ENCODE measurements at places on chromosomes 1 and 21.

DNA sequence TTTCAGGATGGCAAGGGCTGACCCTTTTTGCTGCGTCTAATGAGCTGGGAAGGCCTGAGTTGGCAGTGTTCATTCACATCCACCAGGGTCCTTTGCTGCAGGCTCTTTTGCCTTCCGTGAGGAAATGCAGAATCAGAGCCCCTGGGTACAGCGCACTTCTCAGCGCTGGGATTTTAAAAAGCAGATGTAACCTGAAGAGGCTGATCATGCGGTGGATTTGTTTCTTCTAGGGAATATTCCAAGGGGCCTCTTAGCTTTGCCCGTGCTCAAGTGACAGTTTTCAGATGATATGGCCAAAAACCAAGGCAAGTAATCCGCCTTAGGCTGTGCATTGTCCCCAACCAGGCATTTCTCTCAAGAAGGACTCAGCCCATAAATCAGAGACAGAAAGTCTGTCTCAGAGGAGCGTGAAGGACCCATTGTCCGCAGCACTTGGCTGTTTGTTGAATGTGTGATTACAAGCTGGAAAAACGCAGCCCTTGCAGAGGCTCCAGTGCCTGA is 237.6 kb downstream of the PTPRC start:
- DNase-seq: no peak

GRCh38 chr1:56509713-56510641 is 69.4 kb downstream of the PLPP3 start:
- no peak for DNase-seq

DNA sequence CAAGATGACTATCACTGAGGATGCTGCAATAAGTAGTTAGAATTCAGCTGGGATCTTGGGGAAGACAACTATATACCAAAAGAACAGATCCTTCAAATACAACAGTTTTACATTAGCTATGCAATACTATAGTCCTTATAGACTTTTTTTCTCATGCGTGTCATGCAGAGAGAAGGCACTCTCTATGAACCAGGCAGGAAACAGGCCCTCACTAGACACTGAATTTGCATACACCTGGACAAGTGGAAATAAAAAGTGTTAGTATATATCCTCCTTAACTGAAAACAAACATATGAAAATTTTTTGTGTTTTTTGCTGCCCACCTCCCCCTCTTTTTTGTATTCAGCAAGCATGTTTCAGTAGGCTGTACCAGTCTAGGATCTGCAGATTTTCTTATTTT is 29.9 kb downstream of the TMCO1 start:
- no peak for DNase-seq

DNA sequence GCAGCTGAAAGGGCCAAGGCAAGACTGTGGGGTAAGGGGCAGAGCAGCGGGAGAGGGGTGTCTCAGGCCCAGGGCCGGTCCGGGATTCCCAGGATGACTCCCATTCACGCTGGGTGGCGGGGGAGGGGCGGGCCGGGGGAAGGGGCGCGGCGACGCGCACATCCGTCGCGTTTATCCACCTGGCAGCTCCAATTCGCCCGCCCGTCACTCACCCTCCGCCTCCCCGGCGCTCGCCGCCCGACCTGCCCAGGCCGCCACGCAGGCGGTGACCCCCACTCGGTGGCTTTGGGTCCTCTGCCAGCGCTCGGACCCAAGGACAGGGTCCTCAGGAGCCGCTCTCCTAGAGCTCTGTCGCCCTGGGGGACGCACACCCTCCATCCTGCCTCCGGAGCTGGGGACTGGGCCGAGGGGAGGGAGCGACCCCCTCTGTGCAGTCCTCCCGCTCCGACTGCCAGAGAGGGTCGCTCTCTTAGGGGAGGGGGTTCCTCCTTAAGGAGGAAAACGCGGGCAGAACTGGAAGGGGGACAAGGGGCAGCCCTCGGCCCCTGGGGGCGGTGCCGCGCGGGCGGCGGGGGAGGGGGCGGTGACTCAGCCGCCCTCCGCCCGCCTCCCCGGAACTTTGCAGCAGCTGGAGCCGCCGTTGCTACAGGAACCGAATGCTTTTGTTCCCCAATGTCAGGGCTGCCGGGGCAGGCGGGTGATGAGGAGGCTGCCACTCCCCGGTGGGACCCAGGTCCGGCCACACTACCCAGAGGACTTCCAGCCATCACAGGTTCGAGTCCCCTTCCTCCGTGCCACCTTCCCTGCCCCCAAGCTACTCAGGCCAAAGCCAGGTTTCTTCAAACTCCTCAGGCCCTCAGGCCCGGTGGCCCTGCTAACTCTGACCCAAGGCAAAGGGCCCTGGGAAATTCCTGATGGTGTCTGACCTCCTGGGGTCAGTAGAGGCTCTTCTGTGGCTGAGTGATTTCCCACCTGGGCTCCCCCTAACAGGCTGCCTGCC is 3.4 kb downstream of the ADGRB2 start:
- DNase-seq: peak; percentile 56

DNA sequence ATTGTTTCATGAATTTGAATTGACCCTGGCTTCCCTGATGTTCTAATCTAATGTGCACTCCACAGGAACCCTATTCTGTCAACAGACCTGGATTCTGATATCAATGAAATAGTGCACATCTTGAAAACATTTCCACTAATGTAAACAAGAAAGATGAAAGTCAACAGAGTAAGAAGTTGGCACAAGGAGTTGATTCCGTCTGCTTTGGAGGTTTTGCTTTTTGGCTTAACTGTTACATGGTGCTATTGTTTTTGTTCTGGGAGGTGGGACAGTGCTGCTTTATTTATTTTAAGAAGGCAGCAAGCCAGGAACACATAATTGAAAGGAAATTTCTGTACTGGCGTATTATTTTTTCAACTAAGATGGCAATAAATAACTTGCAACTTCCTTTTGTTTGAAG is 73.3 kb downstream of the LEPR start:
- DNase-seq: no peak

- DNase-seq: no peak
Measured at GRCh38 chr21:39012326-39013230, 170.7 kb downstream of the PSMG1 start.

GRCh38 chr1:161933592-161934588 is 89.8 kb downstream of the OLFML2B start:
- no peak for DNase-seq

GRCh38 chr1:237864338-237865244 is 26.1 kb downstream of the ZP4 start:
- DNase-seq: no peak

GRCh38 chr21:21631961-21632360 is 633.8 kb downstream of the NCAM2 start:
- DNase-seq: no peak

DNA sequence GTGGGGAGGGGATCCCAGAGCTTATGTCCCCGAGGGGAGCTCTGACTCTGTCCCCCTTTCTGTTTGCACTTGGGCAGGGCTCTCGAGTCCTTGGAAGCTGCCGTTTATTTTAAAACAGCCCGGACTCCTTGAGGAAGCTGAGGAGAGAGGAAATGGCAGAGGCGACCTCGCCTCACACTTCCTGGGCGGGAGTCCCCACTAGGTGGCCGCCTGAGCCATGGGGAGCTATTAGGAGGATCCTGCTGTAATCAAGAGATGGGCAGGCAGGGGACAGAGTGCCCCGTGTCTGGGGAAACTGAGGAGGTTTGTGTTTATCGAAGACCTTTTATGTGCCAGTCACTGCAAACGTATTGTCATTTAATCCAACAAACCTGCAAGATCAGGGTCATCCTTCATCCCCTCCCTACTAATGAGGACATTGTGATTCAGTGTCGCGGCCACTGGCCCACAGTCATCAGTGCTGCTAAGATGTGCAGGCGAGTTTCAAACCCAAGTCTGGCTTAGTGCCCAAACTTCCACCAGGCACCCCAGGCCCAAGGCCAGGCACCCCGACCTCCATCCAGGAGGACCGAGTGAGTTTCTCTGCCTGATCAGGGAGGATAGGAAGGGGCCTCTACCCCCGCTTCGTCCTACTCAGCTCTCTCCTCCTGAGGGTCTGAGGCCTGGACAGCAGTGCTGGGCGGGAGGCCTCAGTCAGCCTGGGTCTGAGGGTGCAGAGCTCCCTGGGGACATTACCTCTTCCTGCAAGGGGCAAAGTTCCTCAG is 316.9 kb upstream of the VAMP3 start:
- DNase-seq: no peak

GRCh38 chr1:55246896-55247295 is 31.7 kb upstream of the USP24 start:
- no peak for DNase-seq

DNA sequence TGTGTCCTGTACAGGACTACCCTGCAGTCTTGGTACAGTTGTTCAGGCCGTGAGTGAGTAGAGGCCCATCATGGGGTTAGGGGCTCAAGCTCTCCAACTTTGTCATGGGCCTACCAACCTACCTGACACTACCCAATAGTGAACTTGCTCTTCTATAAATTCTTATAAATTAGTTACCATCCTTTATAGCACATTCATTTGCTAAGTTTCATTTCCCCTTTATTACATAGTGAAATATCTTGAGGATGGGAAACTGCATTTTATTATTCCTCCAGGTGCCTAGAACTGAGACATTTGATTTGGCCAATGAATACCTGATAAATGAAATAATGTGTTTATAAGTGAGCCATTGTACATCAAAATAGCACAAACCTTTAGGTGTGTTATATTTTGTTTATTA is 9.1 kb upstream of the CTH start:
- DNase-seq: no peak

- DNase-seq: no peak
Measured at GRCh38 chr1:30187413-30188023, 535.9 kb downstream of the MATN1 start.

- no peak for DNase-seq
Measured at GRCh38 chr1:27686223-27686990, 14.4 kb upstream of the IFI6 start.

GRCh38 chr1:246104927-246105326 is 402.2 kb downstream of the SMYD3 start:
- DNase-seq: no peak

DNA sequence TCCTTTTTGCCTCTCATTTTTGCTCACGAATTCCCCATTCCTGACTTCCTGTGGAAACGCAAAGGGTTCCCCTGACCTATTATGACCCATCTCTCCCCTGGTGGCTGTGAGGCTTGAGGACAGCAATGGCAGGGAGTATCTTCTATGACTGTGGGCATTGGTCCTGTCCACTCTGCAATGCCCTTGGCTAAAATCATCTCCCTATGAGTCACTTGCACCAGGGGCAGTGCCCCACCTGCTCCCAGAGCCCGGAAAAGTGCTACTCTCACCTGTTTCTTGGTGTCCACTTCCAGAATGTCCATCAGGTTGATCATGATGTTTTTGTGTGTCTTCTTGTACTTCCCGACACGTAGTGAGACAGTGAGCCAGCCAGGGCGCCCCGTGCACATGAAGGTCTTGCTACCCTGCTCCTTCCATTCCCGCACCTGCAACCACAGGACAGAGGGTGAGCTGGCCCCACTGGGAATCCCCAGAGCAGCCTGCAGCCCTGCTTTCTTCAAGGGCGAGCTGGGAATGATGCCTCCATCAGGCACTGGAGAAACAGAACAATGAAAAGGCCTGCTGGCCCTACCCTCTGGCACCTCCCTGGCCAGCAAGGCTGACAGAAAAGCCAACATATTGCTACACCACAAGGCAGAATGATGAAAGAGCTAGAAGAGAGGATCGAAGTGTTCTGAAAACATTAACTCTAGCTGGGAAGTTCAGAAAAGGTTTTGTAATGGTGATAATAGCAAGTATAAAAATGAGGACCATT is 3.5 kb downstream of the DHCR24 start:
- no peak for DNase-seq

- DNase-seq: no peak
Measured at GRCh38 chr1:22317231-22317919, 134.3 kb upstream of the ZBTB40 start.

GRCh38 chr1:212759683-212760082 is 31.9 kb downstream of the NSL1 start:
- no peak for DNase-seq

DNA sequence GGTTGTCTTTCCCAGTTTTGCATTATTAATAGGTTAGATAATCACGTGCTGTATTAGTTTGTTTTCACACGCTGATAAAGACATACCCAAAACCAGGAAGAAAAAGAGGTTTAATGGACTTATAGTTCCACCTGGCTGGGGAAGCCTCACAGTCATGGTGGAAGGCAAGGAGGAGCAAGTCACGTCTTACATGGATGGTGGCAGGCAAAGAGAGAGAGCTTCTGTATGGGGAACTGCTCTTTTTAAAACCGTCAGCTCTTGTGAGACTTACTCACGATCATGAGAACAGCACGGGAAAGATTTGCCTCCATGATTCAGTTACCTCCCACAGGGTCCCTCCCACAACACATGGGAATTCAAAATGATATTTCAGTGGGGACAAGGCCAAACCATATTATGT is 2.3 kb upstream of the VCAM1 start:
- DNase-seq: no peak

DNA sequence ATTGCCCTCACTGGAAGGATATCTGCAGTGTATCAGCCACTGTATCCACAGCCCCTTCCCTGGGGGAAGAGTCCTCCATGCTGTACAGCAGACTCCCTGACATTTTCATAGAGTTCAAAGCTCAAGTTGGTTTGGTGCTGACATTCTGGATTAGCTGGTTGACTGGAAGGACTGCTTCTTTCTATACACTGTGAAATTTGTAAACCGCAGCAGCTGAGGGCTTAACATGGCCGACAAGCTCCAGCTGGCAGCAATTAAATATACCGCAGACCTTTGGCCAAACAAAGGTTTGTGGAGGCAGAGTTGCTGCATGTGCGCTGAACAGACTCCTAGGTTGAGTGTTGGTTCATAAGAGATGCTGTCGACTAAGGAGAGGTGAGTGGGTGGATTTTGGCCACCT is 126.4 kb downstream of the DHRS3 start:
- DNase-seq: no peak

- DNase-seq: no peak
Measured at GRCh38 chr1:237763751-237764150, 127.0 kb downstream of the ZP4 start.

GRCh38 chr1:12191242-12192032 is 24.6 kb downstream of the TNFRSF1B start:
- no peak for DNase-seq

- no peak for DNase-seq
Measured at GRCh38 chr1:82094136-82094535, 293.4 kb downstream of the ADGRL2 start.

GRCh38 chr1:16152481-16153087 is 3.3 kb downstream of the EPHA2 start:
- no peak for DNase-seq

DNA sequence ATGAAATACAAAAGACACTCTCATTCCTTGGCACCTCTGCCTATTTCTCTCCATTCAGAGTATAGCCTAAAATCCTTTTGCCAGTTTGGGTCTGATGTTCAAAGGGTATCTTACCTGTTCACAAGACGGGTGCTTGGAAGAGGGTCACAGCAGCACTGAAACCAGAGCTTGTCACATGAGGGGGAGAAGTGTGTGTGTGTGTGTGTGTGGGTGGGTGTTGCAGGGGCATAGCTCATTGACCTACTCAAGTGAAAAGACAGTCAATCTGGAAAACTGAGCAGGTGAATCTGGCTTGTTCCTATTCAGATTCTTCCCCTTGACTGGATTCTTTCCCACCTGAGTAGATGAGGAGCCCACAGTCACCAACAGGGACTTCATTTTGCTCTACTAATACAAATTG is 63.9 kb downstream of the KCTD3 start:
- no peak for DNase-seq

- no peak for DNase-seq
Measured at GRCh38 chr1:61687901-61688300, 37.0 kb downstream of the TM2D1 start.

- DNase-seq: no peak
Measured at GRCh38 chr1:41528106-41528505, 43.6 kb upstream of the EDN2 start.

Data from activated CD4-positive, alpha-beta T cell treated with anti-CD3 and anti-CD28 coated beads for 1 hour (primary cell).